ENCODE measurements at places on chromosomes 7 and 10.

GRCh38 chr7:138000081-138000701 lies 1.7 kb downstream of the CREB3L2 start:
- no peak for DNase-seq

DNA sequence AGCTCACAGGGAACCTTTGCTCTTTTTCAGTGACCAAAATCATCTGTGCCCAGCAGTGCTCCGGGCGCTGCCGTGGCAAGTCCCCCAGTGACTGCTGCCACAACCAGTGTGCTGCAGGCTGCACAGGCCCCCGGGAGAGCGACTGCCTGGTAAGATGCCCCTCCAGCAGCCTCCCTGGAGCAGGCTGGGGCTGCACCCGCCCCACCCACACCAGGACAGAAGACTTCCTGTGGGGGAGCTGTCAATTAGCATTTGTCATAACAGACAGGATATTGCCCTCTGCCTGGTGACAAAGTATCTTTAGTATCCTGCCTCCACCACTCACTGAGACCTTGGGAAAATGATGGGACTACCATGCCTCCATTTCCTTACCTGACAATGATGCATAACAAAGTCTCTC lies 133.7 kb downstream of the EGFR start:
- DNase-seq: no peak

DNA sequence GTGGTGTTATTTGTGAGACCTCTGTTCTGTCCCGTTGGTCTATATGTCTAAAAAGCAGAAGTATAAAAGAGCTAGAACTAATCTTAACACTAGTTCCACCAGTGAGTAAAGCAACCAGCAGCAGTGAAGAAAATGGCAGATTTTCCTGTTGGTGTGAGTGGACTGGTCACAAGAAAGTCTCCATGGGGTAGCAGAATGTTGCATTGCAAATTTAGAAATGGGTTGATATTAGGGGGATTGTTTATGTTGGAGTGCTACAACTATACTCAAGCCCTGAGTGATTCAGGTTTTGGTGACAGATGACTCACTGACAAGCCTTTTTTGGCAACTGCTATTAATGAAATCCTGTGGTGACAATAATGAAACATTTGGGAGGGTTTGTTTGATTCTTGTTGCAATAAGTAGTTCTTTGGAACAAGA lies 5.6 kb downstream of the AVL9 start:
- DNase-seq: no peak

DNA sequence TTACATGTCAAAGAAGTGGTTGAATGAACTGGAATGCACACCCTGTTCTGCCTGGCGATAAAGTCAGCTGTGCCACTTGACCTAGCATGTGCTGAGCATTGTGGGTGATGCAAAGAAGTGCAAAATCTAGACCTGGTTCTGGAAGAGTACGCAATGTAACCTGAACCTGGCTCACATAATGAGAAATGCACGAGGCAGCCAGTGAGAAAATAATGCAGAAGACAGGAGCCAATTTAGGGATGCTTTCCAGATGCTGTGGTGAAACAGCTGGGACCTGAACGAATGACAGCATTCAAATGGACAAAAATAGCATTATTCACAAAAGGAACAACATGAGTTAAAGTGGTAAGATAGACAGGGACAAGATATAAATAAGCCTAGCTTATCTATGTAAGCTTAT lies 402.6 kb downstream of the SORCS1 start:
- no peak for DNase-seq

DNA sequence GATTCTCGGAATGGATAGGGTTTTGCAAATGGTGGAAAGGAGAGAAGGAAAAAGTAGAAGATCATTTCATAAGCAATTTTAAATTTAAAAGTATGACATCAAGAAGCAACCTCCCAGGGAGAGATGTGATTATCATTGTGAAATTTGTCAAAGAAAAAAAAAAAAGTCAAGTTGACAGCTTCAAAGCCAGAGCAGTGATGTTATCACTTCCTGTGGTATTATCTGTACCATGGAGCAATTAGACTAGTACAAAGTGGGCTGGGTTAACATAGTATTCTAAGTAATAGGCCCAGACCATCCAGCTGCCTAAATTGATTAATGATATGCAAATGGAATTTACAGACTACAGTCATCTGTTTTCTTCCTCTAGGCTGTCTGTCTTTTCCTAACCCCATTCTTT lies 84.0 kb upstream of the NPY start:
- DNase-seq: no peak

DNA sequence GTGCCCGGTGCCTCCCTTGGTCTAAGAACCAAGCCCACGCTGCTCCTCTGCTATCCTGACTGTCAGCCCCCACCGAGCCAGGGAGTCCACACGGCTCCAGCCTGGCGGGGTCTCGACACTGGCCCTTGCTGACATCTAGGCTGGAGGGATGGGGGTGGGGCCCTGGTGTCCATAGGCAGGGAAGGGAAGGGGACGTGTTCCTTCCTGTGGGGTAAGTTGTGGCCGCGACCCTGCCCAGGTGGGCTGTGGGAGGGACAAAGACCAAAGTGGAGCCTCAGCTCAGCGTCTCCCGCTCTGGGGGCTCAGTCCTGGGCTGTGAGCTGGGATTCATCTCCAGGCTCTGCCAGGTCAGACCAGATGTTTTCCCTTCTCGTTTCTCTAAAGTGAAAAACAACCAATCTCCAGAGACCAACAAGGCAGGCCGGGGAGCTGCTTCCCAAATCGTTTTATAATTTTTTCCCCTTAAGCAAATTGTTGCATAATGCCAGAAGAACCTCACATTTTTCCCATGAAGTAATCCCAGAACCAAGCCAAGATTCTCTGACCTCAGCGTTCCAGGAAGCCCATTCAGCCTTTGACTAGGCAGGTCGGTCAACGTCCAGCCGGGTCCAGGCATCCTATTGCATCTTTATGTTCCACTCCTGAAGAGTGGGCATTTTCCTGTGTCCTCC lies 101.2 kb downstream of the RGS10 start:
- no peak for DNase-seq

DNA sequence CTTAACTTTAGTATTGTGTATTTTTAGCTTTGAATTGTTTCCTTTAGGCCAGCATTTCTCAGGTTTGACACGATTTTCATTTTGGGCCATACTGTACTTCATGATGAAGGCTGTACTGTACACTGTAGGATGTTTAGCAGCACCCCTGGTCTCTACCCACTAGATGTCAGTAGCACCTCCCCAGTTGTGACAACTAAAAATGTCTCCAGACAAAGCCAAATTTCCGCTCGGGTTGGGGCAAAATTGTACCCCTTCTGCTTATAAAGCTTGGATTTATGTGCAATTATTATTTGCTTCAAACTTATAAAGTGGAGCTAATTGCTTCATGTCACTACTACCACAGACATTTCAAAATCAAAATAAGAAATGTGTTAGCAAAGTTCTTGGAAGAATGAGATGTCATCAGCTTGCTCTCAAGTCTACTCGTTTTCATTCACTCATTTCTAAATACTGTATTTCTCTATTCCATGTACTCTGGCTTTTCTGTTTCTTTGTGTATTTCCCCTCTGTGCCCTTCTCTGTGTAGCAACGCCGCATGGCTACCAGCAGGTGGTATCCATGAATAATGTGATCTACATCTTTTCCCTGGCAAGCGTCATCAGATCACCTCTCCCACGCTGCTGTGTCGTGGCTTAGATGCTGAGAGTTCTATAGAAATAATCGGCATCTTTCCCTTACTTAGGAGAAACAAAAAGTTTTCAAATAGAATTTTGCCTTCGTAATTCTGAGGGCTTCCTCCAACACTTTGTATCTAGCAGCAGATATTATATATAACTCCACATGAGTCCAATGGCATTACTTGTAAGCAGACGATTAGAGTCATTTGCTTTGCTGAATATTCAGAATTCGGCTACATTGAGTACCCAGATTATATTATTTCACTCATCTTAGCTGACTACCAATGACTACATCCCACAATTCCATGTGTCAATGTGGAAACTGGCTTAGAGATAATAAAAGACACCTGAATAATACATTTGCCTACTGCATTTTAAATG lies 47.8 kb upstream of the CALCR start:
- DNase-seq: no peak

DNA sequence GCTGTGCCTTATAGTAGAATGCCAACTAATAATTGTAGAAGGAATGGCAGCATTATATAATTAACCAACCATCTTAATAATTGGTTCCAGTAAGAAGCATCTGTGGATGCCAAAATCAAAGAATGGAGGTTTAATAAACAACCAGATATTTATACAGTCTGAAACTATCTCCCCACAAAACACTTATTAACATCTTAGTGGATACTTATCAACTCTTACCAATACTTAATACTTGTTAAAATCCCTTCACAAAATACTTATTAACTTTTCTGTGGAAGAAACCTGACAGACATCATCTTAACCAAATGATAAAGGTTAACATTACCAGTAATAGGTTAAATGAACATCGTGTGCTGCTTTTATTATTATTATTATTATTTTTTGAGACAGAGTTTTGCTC lies 29.1 kb upstream of the FAM107B start:
- no peak for DNase-seq

DNA sequence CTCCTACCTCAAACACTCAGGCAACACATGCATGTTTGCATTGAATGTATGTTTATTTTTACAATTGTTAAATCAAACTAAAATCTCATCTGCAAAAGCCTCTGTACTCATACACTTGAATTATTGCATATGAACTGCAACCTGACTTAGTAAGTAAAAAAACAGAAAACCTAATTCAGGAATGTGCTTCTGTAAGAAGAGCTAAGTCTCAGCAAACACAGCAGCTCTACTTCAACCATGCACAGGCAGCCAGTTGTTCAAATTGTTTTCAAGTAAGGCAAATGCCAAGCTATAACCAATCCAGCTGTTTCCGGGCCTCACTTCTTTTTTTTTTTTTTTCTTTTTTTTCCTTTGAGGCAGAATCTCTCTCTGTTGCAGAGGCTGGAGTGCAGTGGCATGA lies 93.5 kb upstream of the MALRD1 start:
- no peak for DNase-seq

GRCh38 chr10:87804939-87805569 lies 13.0 kb downstream of the ATAD1 start:
- DNase-seq: no peak

DNA sequence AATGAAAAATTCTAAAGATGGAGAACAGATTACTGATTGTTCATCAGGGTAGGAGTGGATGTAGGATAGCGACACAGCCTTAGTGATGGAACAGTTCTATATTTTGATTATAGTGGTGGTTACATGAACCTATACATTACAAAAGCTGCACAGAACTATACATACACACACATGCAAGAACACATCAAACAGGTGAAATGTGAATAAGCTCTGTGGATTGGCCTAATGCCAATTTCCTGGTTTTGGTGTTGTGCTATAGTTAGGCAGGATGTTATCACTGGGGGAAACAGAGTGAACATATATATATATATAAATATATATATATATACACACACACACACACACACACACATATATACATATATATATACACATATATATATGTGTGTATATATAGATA lies 76.4 kb upstream of the PIK3CG start:
- DNase-seq: no peak

DNA sequence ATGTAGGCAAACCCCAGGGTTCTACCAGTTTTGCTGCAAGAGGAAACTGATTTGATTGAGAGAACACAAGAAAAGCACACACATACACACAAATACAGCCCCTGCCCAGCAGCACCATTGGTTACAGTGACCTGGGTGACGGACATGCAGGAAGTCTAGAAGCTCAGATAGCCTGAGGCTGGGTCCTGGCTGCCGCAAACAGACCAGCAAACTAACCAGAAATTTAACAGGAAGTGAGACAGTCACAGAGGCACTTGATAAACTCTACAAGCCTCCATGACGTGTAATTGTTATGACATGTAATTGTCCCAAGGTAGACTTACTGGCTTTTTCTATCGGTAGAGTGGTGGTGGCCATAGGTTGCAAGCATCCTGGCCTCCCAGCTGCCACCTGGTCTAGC lies 58.9 kb downstream of the PRKAR2B start:
- no peak for DNase-seq

GRCh38 chr10:109650228-109650627 lies 273.1 kb downstream of the XPNPEP1 start:
- DNase-seq: no peak

DNA sequence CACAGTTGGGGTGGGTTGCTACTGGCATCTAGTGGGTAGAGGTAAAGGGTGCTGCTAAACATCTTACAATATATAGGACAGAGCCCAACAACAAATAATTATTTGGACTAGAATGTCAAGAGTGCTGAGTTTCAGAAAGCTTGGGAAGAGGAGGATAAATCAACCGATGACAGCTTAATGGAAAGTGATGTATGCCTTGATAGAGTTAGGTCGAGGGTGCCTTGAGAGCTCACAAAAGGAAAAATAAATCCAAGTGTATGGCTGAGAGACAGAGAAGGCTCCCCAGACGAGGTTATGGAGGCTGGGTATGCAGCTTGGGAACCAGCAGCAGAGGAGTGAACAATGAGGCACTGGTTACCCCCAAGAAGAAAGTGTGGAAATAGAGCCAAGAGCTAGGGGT lies 211.1 kb downstream of the HDAC9 start:
- no peak for DNase-seq

DNA sequence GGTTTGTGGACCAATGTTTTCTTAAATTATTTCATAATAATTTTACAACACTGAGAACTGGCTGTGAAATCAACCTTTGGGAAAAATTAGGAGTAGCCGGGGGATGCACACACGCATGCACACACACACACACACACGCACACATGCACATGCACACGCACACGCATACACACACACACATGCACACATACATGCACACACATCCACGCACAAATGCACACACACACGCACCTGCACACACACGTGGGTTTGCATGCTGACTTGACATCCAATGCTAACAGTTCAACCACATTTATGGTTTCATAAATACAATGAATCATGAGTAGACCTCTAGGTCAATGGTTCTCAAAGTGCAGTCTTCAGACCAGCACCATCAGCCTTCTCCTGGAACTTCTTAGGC lies 354.1 kb downstream of the DPP6 start:
- DNase-seq: no peak

DNA sequence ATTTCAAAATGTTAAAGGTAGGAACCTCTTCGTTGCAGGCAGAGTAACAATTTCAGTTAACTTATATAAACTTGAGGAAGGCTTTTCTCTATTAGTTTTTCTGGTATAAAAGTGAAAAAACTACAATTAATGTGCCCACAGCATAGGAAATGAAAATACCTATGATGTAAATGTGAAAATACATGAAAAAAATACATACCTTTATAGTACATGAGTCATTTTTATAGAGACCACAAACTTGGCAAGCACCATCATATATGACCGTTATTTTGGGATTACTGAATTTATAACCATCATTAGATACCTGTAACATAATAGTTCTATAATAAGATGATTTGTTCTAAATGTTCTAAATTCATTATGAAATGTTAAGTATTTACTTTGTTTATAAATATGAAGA lies 42.7 kb downstream of the VWDE start:
- DNase-seq: no peak

GRCh38 chr7:124662937-124663336 lies 102.7 kb downstream of the GPR37 start:
- no peak for DNase-seq

- DNase-seq: no peak
These were observed 491.1 kb upstream of the ADARB2 start for GRCh38 chr10:2228320-2228901.

- no peak for DNase-seq
These were observed 24.5 kb downstream of the XPNPEP1 start for GRCh38 chr10:109898666-109899355.

- no peak for DNase-seq
These were observed 13.5 kb upstream of the RPEL1 start for GRCh38 chr10:103232131-103232673.

- no peak for DNase-seq
These were observed 17.1 kb downstream of the GBX1 start for GRCh38 chr7:151150388-151150787.

- no peak for DNase-seq
These were observed 61.6 kb downstream of the ARL4A start for GRCh38 chr7:12749069-12749468.

GRCh38 chr7:129652914-129653313 lies 41.4 kb downstream of the NRF1 start:
- DNase-seq: no peak
